Stimulated activated naive CD4-positive, alpha-beta T cell treated with Interleukin-2 at 50 U/mL for 16 hours (primary cell): ENCODE measurements at places on chromosomes 16 and 17.

- DNase-seq, result no peak
Measured at GRCh38 chr17:66949501-66949900, 15.0 kb upstream of the CACNG4 start.

DNA sequence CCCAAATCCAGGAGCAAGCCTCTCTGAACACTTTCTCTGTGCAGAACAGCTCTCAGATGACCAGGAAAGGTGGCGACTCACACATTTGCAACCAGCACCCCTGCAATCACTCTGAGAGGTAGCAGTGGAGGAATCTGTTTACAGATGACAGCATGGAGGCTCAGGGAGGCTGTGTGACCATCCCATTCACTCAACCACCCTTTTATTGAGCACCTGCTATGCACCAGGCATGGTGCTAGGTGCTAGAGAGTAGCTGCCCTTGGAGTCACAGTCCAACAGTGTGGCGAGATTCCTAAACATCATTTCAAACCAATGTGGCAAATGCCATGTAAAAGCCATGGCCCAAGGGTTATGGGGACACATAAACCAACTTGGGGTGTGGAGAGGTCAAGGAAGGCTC is 1.5 kb upstream of the ITGB4 start:
- no peak for DNase-seq

DNA sequence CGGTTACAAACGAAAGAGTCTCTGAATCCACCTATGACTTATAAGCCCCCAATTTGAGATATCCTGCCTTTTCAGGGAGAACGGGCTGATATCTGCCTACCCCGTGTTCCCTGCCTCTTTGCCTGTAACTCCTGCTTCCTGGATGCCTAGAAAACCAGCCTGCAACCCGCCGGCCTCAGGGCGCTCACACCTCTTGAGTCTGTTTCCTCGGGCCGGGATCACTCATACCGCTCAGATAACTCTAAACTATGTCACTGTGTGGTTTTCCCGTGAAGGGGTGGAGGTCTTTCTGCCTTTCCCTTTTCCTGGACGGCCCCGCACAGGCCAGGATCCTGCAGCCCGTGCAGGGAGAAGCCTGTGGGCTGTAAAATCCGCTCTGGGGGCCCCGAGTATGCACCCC is 10.4 kb downstream of the RPUSD1 start:
- DNase-seq, result no peak

DNA sequence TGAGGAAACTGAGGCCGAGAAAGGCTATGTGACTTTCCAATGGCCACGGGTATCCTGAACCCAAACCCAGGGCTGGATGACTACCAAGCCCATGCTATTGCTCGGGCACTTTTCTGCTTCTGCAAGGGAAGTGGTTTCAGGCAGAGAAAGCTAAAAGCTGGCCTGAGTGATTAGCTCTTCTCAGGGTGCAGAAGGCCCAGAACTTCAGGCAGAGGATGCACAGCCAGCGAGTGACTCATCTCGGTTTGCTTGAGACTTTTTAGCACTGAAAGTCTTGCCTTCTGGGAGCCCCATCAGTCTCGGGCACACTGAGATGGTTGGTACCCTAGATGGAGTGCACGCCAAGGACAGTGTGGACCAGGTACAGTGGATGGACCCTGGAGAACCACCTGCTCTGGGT is 129.5 kb upstream of the SDK2 start:
- no peak for DNase-seq

GRCh38 chr17:33493566-33493965 is 200.5 kb upstream of the ASIC2 start:
- DNase-seq, result no peak

DNA sequence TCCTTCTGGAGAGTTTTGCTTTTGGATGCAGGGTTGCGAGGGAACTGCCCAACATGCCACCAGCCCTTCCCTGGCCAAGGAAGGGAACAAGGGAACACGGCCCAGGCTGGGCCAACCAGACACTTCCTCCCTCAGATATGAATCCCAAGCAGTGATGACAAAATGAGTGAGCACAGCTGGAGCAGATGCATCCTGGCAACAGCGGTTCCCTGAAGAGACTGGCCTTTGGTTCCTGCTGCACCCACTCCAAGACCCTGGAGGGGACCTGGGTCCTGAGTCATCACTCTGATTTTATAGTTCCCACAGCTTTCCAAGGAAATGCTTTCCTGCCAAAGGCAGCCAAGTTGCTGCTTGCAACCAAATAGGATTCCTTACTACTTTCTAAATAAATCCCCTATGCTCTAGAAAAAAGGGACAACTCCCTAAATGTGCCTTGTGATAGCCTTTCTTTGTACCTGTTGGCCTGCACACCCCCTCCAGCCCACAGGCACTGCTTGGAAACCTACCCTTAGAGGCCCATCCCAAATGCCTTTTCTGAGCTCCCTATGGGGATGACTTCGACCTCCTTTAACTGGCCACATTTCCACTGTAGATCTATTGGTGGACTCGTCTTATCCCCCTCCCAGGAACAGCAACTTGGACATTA is 5.3 kb downstream of the ST3GAL2 start:
- no peak for DNase-seq

GRCh38 chr17:69346766-69347165 is 19.8 kb upstream of the ABCA5 start:
- no peak for DNase-seq

GRCh38 chr17:67474081-67474661 is 97.1 kb downstream of the PITPNC1 start:
- no peak for DNase-seq

DNA sequence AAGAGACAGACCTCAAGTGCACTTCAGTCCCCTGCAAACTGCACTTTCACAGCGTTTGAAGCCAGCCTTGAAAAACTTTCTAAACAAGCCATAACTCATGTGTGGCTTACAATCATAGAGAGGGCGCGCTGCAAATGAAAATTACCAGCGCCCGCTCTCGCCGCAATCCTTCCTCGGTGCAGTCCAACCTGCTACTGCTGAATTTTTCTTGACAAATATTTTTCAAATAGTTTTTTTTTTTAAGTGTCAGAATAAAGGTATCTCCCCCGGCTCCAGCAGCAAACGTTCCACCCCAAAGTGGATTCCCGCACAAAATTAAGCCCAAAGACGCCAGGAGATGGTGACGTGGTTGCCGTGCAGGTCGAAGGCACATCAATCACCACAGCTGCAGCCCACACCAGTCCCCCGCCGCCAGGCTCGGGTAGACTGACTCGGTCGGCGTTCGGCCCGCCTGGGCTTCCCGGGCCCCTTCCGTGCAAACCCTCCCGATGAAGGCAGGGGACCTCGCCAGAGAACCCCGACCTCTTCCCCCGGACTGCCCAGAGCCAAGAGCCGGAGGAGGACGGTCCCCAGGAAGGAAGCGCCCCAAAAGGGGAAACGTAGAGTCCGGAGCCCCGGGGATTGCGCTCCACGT is 630 bp downstream of the GRB2 start:
- peak; percentile 56 for DNase-seq

DNA sequence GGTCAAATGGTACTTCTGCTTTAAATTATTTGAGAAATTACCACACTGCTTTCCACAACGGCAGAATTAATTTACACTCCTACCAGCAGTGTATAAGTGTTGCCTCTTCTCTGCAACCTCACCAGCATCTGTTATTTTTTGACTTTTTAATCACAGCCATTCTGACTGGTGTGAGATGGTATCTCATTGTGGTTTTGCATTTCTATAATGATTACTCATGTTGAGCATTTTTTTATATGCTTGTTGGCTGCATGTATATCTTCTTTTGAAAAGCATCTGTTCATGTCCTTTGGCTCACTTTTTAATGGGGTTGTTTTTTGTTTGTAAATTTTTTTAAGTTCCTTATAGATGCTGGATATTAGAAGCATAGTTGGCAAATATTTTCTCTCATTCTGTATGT is 446.7 kb downstream of the PMP22 start:
- no peak for DNase-seq

DNA sequence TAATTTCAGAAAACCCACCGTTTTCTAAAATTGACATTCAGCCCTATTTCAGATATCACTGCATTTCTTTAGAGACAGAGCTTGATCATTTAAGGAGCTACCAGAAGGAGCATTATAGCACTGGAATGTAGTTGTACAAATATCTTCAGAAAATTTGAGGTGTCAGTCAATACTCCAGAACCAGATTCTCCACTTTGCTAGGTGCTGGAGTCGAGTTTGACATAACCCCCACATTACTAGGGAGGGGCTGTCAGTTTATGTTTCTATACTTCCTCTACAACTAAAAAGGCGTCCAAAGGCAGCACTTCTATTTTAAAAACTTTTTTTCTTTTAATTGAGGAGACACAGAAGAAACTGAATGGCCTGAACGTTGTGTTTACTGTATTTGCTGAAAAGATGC is 892 bp upstream of the KIAA0513 start:
- no peak for DNase-seq

DNA sequence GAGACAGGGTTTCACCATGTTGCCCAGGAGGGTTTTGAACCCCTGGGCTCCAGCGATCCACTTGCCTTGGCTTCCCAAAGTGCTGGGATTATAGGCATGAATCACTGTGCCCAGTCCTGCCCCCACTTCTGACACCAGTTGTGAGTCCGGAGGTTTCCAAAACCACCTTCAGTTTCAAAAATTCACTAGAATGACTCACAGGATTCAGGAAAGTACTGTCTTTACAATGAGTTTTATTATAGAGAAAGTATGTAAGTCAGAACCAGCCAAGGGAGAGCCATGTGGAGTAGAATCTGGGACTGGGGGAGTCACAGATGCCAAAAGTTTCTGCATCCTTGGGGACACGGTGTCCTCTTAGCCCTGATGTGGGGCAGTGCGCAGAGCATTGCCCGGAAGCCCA is 55.1 kb downstream of the PLD6 start:
- peak; percentile 27 for DNase-seq

DNA sequence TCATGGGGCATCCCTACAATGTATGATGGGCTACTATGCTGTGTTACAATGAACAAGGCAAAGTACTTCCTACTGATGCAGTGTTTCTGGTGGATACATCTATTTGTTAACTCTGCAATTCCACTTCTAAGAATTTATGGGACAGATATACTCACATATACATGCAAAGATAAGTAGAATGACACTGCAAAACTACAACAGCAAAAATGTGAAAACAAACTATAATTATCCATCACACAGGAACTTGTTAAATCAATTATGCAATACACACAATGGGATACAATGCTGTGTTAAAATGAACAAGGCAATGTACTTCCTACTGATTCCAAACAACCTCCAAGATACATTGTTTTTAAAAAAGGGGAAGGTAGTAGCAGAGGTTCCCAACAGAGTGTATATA is 3.2 kb downstream of the DDX52 start:
- no peak for DNase-seq

- DNase-seq, result no peak
Measured at GRCh38 chr17:29933379-29933778, 3.4 kb upstream of the SSH2 start.

GRCh38 chr16:88687676-88688012 is 1.3 kb upstream of the SNAI3 start:
- no peak for DNase-seq

GRCh38 chr17:37838276-37838675 is 85.9 kb upstream of the TBC1D3K start:
- no peak for DNase-seq

- no peak for DNase-seq
Measured at GRCh38 chr16:17357307-17358062, 113.3 kb downstream of the XYLT1 start.

DNA sequence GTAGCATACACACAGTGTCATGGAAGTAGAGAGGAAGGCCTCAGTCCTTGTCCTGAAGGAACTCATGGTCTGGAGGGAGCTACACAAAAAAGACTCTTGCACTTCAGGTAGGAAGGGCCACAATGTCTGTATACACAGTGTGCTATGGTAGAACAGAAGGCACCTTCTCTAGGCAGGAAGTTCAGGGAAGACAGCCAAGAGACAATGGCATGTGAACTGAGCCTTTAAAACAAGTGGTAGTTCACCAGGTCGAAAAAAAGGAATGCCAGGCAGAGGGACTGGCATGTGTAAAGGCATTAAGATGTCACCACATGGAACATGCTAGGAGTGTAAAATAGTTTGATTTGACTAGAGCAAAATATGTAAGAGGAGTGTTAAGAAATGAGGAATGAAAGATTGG is 9.7 kb downstream of the GNAO1 start:
- DNase-seq, result no peak

- no peak for DNase-seq
Measured at GRCh38 chr17:78674595-78675315, 97.6 kb upstream of the DNAH17 start.

GRCh38 chr16:63061319-63061718 is 1025.1 kb upstream of the CDH8 start:
- no peak for DNase-seq

GRCh38 chr16:866252-866896 is 65.8 kb upstream of the GNG13 start:
- DNase-seq, result no peak

DNA sequence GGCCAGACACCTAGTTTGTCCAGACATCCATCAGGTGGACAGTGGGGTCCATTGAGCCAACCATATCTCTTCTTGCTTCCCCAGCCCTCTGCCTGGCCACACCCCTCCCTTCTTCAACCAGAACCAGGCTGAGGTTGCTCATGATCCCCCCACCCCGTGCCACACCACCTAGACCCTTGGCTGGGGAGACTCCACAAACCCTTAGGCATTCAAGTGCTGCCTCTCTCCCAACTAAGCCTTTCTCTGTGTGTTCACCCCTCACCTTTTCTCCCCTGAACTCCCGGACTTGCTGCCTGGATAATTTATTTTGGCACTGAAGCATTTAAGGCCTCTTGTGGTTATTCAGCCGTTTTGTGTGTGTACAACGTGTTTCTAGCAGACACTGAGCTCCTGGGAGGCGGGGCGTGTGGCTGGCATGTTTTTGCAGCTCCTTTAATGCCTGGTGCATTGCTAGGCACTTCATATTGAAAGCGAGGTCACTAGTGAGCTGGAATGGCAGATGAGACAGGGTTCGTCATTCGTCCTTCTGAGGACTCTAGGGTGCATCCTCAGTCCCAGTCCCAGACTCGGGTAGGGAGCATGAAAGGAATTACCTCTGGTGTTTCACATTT is 28.7 kb downstream of the CACNA1G start:
- DNase-seq, result no peak

DNA sequence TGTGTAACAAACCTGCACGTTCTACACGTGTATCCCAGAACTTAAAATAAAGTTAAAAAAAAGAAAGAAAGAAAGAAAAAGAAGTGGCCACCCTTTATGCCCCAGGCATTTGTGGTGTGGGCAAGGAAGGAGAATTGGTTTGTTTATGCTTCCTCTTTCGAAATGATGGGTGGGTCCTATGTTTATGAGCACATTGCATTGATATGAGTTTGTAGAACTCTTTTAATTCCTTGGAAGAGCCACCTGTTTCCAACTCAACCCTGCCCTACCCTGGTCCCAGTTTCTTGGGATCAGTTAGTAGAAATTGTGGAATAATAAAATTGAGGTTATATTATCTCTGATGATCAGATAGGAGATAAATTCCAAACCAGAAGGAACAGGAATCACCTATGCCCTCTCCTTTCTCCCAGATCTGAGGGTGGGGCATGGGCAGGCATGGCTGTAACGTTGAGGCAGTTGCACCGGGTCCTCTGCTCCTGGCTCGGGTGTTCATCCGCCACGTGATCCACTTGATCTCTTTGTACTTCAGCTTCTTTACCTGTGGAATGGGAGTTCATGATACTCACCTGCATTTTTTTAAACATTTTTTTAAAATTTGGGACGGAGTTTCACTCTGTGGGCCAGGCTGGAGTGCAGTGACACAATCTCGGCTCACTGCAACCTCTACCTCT is 15.9 kb downstream of the CHAD start:
- no peak for DNase-seq
